Renal pelvis (tissue), 12 donors: ENCODE measurements at places on chromosomes 3 and 15.

- no peak for DNase-seq
Observed at GRCh38 chr3:189605717-189606116, 25.5 kb upstream of the TP63 start.

- no peak for DNase-seq
Observed at GRCh38 chr3:177594096-177594495, 396.8 kb upstream of the TBL1XR1 start.

DNA sequence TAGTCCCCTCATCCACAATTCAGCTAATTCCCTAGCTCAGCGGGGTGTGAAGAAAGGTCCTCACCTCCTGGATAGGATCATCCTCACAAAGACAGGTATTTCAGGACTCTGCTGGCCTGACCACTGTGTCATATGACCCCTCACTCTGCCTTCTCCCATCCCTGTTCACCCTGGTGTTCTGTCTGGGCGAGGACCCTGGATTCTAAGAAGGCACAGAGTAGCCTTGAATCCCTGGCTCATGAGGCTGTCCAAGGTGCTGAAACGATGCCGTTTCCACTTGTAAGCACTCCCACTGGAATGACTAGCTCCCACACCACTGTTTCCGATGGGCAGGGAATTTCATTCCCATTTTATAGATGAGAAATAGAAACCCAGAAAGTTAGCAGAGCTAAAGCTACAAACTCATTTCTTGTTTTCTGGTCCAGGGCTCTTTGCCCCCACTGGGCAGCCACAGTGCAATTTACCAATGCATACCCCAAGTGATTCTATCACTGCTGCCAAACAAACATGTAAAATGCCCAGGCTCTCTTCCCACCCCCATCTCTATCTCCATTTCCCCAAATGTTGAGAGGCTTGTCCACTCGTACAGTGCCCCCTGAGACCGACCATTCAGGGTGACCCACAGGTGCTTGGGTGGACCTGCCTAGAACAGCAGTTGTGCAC, 83.2 kb downstream of the RAB11A start:
- peak; percentile 82 for DNase-seq

DNA sequence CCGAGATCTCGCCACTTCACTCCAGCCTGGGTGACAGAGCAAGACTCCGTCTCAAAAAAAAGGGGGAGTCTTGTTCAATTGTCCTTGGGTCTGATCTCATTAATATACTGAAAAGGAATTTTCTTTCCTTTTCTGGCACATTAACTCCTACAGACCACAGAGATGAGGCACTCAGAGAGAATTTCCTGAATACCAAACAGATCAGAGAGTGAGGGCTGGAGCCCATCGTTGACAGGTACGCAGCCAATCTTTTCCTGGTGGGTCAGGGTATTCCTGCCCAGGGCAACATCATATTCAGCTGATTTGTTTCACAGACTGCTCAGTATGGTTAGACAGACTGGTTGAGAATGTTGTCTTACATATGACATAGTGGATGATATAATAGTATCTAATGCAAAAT, 82.8 kb upstream of the TNFSF10 start:
- no peak for DNase-seq

DNA sequence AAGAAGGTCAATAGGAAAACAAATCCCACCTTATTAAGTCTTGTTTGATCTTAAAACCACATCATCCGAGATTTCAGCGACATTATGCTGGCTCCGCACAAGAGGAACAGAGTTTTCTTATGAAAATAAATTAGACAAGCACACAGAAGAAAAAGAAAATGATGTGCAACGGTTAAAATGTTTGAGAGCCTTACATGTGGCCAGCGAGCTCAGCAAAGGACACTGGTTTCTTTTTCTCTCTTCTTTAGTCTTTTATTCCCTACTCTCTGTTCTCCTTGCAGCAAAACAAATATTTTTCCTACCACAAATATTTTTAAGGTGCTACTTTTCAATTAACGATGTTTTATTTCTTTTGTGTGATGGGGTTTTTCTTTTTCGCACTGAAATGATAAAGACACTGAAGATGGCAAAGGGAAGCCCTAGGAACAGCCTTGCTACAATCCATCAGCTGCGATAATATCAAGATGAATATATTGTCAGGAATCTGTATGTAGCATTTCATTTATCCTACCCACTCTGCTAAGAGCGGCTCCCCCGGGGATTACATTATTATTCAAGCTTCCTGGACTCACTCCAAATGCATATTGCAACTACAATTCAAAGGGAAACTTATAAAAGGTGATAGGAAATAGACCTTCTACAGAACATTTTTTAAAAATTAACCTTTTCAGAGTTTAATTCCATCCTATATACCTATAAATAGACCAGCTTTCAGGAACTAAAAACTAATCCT, 72.9 kb downstream of the ANXA2 start:
- DNase-seq = no peak

- no peak for DNase-seq
Observed at GRCh38 chr15:22243440-22244130, 163.3 kb downstream of the OR4M2 start.

- no peak for DNase-seq
Observed at GRCh38 chr15:35465783-35466182, 80.2 kb downstream of the DPH6 start.

GRCh38 chr3:63559884-63560283, 92.6 kb upstream of the SNTN start:
- no peak for DNase-seq

DNA sequence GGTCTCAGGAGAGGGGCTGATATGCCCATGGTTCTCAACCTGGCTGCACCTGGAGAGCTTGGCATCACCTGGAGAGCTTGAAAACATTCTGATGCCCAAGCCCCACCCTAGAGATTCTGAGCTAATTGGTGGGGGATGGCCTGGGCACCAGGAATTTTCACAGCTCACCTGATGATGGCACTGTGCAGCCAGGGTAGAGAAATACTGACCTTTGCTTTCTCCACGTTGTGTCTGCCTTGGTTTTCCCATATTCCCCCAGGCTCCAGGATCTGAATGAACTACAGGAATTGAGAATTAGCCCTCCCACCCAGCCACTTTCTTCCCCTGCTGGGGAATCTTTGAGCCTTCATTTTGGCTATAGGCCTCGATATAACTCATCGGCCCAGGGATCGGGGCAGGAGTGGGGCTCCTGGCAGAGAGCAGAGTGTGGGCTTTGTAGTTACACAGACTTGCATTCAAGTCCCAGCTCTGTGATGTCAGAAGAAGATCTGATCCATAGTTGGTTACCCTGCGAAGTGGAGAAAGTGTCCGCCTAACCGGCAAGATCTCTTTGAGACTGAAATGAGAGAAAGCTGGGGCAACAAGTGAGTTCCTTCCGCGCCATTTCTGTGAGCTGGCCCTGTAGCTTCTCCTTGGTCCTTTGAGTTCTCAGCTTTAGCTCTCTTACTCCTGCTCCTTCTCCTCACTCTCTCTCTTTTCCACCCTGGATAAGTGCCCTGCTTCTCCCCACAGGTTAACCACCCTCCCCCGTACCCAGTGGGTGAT, 33.1 kb upstream of the UBE2Q2 start:
- no peak for DNase-seq

- DNase-seq = no peak
Observed at GRCh38 chr3:196323691-196324090, 5.7 kb upstream of the DYNLT2B start.

DNA sequence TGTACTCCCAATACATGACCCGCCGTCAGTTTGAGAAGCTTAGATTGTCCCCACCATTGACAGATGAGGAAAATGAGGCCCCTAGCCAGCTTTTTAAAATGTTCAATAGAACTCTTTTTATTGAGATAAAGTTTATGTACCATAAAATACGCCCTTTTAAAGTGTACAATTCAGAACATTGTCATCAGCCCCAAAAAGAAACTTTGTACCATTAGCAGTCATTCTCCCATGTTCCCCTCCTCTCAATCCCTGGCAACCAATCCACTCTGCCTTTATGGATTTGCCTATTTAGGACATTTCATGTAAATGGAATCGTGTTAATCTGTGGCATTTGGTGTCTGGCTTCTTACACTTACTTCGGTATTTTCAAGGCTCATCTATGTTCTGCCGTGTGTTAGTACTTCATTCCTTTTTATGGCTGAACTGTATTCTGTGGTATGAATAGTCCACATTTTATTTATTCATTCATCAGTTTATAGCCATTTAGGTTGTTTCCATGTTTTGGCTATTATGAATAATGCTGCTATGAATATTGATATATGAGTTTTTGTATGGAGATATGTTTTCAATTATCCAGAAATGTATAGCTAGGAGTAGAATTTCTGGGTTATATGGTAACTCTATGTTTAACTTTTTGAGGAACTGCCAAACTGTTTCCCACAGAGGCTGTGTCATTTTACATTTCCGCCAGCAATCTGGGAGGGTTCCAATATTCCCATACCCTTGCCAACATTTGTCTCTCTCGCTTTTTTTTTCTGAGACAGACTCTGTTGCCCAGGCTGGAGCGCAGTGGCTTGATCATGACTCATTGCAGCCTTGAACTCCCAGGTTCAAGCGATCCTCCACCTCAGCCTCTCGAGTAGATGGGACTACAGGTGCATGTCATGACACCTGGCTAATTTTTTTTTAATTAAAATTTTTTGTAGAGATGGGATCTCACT, 15.3 kb upstream of the PTPN23 start:
- DNase-seq = no peak

- DNase-seq = no peak
Observed at GRCh38 chr15:42796955-42797782, 60.2 kb upstream of the CDAN1 start.

DNA sequence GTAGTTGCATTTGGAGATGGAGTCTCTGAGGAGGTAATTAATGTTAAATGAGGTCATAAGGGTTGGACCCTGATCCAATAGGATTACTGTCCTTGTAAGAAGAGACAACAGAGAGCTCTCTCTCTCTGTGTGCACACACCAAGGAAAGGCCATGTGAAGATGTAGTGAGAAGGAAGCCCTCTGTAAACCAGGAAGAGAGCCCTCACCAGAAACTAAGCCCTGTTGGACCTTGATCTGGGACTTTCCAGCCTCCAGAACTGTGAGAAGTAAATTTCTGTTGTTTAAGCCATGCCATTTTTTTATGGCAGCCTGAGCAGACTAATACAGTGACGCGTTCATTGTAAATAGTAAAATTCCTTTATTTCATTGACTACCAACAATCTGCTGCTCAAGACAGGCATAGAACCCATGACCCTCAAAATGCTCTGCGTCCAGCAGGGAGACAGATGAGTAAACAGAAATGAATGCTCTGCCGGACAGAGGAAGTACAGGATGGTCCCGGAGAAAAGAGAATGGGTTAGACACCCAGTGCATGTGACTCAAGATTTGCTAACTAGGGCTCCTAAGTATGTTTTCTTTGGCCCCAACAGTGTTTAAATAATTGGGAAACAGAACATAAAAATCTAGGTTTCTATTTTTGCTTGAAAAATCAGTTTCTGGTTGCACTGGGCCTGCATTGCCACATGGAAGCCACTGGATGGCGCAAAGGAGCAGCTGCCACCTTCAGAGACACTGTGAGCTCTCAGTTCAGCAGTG, 37.9 kb upstream of the TNFAIP8L3 start:
- peak; percentile 8 for DNase-seq

GRCh38 chr15:59367022-59367451, 5.6 kb downstream of the MYO1E start:
- no peak for DNase-seq

DNA sequence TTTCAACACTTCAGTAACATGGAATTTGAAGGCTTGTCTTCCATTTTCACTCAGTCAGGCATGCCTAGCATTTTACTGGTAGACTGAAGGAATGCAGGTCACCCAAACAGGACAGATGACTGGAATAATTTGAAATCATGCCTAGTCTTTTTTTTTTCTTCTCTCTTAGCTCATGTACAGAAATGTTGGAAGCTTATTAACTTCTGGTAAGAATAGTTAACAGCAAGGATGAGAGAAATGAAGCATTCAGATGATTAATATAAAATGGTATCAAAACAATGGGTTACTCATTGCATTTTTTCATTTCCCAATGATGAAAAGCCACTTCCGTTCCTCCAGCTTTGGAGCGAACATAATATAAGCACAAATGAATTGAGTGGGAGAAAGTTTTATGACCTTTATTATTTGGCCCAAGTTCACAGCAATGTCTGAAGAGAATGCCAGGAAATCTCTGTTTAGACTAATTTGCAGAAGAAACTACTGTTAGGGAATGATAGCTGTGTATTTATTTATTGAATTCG, 431.6 kb upstream of the RASGRP1 start:
- peak; percentile 24 for DNase-seq

- no peak for DNase-seq
Observed at GRCh38 chr15:87667643-87668042, 588.9 kb downstream of the NTRK3 start.

- no peak for DNase-seq
Observed at GRCh38 chr3:178255315-178255714, 280.9 kb upstream of the KCNMB2 start.

- DNase-seq = no peak
Observed at GRCh38 chr3:85258326-85258725, 299.5 kb downstream of the CADM2 start.

- DNase-seq = no peak
Observed at GRCh38 chr3:31925271-31925630, 55.8 kb downstream of the OSBPL10 start.

- no peak for DNase-seq
Observed at GRCh38 chr3:111976254-111976653, 2.6 kb upstream of the ABHD10 start.

DNA sequence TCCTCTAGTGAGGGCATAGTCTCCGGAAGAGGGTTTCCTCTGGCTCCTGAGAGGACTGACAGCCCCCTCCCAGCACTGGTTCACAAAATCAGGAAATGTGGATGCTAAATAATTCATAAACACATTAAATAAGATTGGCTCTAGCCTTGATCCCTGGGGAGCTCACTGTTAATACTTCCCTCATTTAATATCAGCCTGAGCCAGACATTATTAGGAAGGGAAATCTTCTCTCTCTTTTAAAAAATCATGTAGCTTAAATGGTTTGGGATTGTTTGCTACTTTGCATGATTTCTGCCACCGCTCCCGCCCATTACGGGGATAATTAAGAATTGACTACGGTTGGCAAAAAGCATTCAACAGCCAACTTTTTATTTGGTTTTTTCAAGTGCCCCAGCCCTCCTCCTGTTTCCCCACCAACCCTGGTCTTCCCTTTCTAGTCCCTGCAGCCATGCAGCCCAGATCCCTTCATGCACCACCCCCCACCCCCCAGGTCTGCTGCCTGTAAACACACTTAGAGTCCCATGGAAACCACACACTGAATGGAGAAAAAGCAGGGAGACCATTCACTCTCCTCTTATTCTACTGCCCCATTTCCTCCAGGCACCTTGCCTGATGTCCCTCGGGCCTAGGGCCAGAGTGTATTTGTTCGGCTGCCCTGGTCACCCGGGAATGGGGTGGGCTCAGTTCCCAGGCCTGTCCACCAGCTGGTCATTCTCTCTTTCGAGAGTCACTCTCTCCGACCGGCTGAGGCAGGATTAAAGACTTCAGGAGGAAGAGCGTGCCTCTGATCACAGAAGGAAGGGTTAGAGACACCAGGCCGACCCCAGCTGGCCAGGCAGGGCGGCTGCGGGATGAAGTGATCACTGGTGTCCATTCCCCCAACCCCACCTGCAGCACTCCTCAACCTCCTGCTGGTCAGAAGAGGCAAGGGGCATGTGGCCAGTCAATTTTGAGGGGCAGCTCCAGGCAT, 45.1 kb downstream of the SEMA5B start:
- DNase-seq = no peak

- no peak for DNase-seq
Observed at GRCh38 chr3:98557324-98558010, 25.7 kb downstream of the GPR15 start.
